Naive B cell (primary cell): ENCODE measurements at places on chromosomes 11 and 22.

GRCh38 chr11:985406-985805, 51.1 kb downstream of the MUC6 start:
- DNase-seq: no peak

GRCh38 chr11:128625746-128626145, 38.4 kb upstream of the ETS1 start:
- no peak for DNase-seq

DNA sequence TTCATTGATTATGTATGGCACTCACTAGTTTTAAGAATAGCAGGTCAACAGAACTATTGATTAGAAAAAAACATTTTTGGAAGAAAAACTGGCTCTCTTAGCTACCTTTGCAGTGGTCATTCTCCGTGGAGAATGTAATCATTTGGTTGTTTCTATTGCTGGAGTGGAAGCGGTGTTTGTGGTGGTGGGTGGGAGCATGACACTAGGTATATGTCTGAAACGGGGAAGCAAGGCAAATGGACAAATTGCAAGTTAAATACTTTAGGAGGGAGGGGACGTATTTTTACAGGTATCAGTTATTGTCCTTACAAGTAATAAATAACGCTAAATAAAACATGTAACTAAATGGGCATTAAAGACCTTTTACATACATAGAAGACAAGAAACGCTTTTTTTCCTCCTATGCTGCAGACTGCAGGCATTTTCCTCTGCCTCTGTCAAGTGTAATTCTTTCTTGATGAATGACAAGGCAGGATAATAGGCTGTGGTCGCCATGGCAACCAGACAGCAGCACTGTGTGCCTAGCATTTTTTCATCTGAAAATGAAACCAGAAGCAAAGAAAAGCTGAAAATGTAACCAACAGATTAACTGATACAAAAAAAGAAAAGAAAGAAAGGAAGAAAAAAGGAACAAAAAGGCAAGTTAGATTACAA, 46.2 kb downstream of the BLID start:
- no peak for DNase-seq

DNA sequence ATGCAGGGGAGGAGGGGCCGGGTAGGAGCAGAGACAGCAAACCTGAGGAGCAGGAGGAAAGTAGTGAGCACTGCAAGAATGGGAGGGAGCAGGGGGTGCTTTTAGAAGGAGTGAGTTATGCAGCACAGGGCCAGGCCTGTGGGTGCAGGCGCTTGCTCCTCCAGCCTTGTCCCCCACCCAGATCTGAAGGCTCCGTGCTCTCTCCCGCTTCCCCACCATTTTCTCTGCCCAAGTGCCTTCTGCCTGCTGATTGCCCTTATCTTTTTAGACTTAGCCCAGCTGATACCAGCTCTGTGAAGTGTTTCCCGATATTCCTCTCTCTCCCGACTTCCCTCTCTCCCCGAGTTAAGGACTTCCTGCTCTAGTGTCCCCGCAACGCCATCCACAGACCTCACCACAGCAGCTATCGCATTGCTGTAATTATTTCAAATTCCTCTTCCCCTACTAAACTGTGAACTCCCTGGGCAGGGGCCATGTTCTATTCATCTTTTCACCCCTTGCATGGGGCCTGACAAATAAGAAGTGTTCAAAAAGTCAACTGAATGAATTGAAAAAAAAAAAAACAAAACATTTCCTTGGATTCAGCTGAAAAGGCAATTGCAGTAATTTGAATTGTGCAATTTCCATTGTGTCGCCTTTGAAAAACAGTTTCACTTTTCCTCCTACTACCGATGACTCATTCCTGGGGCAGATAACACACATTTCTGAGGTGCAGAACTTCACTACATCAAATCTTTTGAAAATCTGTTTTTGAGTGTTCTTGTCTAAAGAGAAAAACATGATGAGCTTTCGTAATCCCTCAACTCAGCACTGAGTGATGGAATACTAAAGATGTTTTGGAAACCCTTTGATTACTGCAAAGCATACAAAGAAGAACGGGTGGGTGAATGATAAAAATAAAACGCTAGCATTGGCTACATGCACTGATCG, 69.7 kb upstream of the BMAL1 start:
- DNase-seq: no peak

DNA sequence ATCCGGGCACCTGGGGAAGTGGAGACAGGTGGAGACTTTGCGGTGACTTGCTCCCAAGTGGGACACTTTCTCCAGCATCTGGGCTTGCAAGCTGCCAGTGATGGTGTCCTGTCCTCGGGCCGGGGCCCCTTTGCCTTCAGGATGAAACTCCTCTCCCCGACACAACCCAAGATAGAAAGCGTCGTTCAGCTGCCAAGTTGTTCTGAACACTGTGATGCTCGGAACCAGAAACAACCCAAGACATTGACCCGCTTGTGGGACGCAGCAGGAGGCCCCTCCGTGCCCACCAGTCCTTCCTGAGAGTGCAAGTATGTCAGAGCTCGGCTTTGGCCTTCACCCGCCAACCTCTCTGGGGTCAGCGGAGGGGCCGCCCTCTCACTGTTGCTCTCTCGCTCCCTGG, 31.3 kb downstream of the LINC01488 start:
- no peak for DNase-seq

DNA sequence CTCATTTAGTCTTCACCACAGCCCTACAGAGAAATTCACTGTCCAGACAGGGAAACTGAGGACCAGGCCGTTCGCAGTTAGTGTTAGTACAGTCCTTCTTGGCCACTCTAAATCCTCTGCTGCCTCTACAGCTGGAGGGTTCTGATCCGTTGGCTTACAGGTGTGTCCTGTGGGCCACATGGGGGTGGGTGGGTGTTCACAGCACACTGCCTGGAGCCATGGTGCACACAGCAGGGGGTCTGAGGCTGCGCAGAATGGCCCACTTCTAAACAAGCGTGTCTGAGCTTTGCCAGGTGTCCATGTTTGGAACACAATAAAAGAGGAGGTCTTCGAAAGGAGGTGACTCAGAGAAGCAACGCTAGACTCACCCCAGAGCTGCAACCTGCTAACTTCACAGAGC, 249.0 kb downstream of the ST3GAL4 start:
- DNase-seq: no peak

DNA sequence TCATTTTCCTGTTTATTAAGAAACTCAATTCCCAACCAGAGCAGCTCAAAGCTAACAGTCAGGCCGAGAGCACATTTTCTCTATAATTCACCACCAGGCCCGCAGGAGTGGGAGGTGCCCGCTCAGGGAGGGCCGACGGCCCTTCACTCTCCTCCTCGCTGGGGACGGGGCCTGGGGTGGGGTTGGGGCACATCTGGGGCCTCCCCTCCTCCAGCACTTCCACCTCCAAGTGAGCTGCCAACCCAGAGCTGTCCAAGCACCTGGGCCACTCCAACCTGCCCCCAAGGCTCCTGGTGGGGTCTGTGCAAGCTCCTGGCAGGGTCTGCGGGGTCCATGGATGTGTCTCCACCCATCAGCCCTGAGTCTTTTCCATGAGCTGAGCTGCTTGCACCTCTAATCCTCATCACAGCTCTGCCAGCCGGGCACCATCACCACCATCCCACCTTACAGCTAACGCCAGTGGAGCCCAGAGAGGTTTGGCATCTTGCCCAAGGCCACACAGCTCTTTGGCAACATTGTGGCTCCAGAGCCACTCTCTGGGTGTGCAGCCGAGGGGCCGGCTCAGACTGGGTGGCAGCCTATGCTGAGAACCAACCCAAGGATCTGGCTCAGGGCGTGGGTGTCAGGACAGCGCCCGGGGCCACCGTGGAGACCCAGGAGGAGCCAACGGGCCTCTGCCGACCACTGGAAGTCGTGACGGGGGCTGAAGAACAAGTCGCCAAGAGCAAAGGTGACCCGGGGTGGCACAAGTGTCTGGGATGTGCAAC, 193.5 kb downstream of the BRD1 start:
- no peak for DNase-seq

DNA sequence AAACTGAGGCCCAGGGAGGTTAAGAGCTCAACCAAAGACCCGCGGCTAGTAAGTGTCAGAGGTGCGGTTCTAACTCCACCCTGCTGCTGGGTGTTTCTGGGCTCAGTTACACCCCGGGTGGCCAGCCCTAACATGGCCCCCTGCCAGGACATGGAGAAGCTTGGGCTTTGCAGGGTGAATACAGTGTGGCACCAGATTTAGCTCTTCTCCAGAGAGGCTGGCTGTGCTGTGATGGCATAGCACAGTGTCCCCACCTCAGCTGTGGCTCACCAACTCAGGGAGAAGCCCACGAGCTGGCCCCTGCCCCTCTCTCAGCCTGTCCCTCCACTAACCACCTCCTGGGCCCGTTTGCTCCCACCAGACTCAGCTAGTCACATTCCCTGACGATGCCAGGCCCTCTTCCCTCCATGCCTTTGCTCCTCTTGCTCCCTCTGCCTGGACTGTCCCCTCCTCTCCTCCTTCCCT, 7.0 kb downstream of the UCP3 start:
- DNase-seq: no peak

DNA sequence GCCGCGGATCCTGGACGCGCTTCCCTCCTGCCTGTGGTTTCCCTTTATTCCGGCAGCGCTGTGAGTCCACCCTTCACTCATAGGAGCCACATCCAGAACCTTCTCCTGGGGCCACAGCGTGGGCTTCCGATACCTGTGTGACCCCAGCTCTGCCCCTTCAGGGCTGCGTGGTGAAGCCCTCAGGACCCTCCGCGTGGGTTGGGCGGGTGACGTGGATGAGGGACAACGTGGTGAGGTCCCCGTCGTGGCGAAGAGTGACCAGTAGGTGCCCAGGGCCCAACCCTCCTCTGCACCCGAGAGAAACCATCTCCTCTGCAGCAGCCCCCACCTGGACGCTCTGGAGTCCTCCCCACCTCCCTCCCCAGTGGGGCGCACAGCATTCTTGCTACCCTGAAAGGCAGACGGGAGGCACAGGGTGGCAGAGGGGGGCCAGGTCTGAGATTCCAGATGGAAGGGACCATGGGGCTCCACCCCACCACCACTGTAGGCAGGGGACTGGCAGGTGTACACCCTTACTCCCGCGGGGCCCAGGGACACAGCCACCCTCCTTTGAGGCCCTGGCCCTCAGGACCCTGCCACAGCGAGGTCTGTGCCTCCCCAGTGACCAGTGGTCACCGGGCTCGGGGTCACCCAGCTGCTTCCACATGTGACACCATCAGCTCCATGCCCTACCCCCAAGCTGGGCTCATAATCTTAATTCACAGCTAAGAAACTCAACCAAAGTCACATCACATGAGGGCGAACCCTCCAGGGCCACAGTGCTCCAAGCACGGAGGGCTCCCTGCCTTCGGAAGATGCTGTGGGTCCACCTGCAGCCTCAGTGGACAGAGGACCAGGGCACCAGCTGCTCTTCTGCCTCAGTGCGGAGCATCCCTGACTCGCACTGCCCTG, 3.4 kb upstream of the ZBED4 start:
- no peak for DNase-seq

DNA sequence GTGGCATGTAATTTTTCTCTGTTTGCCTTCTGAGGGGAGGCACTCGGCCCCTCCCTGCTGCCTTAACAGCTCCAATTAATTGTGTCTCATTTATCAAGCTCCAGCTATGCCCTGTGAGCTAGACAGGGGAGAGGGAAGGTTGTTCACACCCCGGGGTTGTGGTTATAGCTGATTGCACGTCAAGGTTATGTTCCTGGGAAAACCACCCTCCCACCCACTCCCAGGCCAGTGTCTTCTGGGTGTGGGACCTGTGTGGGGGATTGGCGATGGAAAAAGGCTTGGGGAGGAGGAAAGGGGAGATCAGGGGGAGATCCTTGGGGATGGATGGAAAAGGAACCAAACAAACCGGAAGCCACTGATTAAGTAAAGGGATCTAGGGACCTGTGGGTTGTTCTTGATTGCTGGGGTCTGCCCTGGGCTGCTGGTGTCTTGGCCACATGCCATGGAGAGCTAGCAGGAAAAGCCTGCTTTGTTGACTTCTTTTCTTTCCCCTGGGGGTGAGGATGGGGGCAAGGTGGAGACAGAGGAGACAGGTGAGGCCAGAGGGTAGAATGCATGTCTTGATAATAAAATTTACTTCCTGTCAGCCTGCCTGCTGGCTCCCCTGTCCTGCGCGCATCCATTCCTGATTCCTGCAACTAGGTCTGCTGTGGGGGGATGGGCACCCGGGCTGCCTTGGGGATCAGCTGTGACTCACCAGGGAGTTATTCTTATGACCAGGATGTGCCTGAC, 13.5 kb upstream of the SORL1-AS1 start:
- DNase-seq: no peak

- DNase-seq: no peak
These were observed 5.9 kb upstream of the ME3 start for GRCh38 chr11:86678296-86678695.

GRCh38 chr11:19844806-19845205, 132.2 kb downstream of the NAV2 start:
- DNase-seq: no peak

GRCh38 chr11:133547808-133548494, 15.7 kb upstream of the OPCML start:
- DNase-seq: no peak

- DNase-seq: no peak
These were observed 12.6 kb upstream of the WDR74 start for GRCh38 chr11:62851807-62852522.

DNA sequence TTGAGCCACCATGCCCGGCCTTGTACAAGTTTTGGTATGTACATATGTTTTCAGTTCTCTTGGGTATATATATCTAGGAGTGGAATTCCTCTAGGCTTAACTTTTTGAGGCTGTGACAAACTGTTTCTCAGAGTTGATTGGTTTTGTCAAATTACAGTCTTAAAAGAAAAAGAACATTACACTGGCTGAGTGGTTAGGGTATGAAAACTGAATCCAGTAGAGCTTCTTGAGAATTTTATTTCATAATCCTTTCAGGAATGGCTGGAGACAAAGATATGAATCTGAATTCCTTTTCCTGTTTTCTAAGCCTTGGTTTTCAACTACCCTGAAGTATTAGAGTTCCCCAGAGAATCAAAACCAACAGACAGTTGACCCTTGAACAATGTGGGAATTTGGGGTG, 6.5 kb downstream of the METTL15 start:
- no peak for DNase-seq

GRCh38 chr22:42275176-42275575, 4.7 kb upstream of the TCF20 start:
- no peak for DNase-seq

- no peak for DNase-seq
These were observed 19.2 kb downstream of the NTM start for GRCh38 chr11:131389582-131389981.

DNA sequence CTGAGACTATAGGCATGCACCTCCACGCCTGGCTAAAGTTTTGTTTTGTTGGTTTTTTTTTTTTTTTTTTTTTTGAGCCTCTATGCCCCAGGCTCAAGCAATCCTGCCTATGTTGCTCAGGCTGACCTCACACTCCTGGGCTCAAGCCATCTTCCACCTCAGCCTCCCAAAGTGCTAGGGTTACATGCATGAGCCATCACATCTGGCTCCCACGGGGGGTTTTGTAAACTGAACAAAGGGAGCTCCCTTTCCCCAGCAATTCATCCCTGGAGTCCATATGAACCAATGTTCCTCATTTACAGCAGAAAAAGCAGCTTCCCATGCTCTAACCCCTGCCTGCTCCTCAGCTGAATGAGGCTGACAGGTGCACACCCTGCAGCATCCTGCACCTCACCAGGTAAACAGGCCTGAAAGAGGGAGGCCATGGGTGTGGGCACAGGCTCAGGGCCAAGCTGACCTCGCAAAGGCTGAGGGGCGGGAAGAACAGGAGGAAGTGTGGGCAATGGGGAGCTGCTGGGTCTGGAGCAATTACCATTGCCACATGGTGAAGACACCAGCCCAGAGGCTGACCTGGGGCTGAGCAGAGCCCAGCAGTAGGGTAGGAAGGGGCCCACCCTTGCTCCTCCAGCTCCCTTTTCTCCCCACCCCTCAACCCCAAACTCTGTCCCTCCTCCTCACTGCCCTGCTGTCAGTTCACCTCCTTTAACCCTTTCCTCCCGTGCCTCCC, 58.2 kb downstream of the RBX1 start:
- no peak for DNase-seq
